Naive B cell (primary cell): ENCODE measurements at places on chromosomes 7 and 10.
A peak's percentile ranks its signal among the peaks of the same experiment; 100 is the strongest.

GRCh38 chr7:22393913-22394729 is 37.2 kb upstream of the RAPGEF5 start:
- H3K4me1 ChIP-seq, result no peaks in the 10 kb centered on the region
- no peak overlapping the region for H3K4me3 ChIP-seq
- DNase-seq, result no peak
- no peak overlapping the region for H3K27ac ChIP-seq
- no peaks in the 10 kb centered on the region for H3K27me3 ChIP-seq

DNA sequence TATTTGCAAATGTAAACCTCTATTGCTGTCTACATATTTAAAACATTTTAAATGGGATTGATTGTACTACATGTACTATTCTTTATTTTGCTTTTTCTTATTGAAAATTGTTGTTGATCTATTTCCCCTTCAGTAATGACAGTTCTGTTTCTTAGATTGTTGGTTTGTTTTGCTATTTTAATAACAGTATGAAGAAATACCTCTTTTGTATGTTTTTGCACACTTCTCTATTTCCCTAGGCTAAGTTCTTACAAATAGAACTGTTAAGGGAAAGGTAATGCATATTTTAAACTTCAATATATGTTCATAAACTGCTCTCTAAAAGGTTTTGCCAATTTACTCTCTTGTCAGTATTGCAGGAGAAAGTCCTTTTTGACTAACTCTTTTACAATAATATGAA is 195.0 kb upstream of the PRPS1L1 start:
- no peaks in the 10 kb centered on the region for H3K27me3 ChIP-seq
- H3K4me1 ChIP-seq, result peaks cover 46% of the 10 kb centered on the region
- no peak overlapping the region for H3K27ac ChIP-seq
- DNase-seq, result no peak
- H3K36me3 ChIP-seq, result no peaks in the 10 kb centered on the region
- H3K4me3 ChIP-seq, result peak overlapping the region; percentile 42

GRCh38 chr10:48693206-48693605 is 8.5 kb downstream of the WDFY4 start:
- H3K27ac ChIP-seq, result peak overlapping the region; percentile 98
- H3K27me3 ChIP-seq, result no peaks in the 10 kb centered on the region
- H3K4me1 ChIP-seq, result peaks cover 90% of the 10 kb centered on the region
- DNase-seq, result no peak

DNA sequence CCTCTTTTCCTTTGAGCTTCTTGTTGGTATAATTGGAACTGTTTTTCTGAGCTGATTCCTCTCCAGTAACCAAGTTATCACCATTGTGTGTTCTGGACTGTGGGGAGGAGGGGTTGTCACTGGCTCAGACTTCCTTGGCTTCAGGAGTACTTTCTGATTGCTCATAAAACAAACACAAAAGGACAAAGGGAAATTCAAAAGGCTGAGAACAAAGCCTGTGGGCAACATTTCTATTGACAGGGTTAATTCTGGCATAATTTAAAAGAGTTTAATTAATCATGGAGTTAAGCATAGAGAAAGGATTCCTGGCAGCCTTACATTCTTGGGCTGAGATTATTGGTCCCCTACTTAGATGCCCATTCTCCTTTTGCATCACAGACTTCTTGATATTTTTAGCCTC is 222.9 kb upstream of the KMT2E start:
- no peak overlapping the region for H3K27ac ChIP-seq
- H3K36me3 ChIP-seq, result no peaks in the 10 kb centered on the region
- DNase-seq, result no peak
- H3K4me3 ChIP-seq, result no peak overlapping the region
- H3K4me1 ChIP-seq, result no peaks in the 10 kb centered on the region

- H3K27me3 ChIP-seq, result peaks cover 34% of the 10 kb centered on the region
- H3K27ac ChIP-seq, result no peak overlapping the region
- no peaks in the 10 kb centered on the region for H3K36me3 ChIP-seq
Measured at GRCh38 chr7:151195616-151196450, 8.8 kb upstream of the ASB10 start.

GRCh38 chr7:90728568-90728967 is 132.4 kb downstream of the CDK14 start:
- H3K4me1 ChIP-seq, result peaks cover 86% of the 10 kb centered on the region
- peak overlapping the region; percentile 52 for H3K4me3 ChIP-seq
- H3K27ac ChIP-seq, result peak overlapping the region; percentile 69
- no peaks in the 10 kb centered on the region for H3K27me3 ChIP-seq

- H3K4me3 ChIP-seq, result no peak overlapping the region
- H3K27ac ChIP-seq, result no peak overlapping the region
- no peaks in the 10 kb centered on the region for H3K27me3 ChIP-seq
- DNase-seq, result no peak
- H3K36me3 ChIP-seq, result peaks cover 12% of the 10 kb centered on the region
Measured at GRCh38 chr10:93173967-93174845, 100.5 kb downstream of the CYP26A1 start.

DNA sequence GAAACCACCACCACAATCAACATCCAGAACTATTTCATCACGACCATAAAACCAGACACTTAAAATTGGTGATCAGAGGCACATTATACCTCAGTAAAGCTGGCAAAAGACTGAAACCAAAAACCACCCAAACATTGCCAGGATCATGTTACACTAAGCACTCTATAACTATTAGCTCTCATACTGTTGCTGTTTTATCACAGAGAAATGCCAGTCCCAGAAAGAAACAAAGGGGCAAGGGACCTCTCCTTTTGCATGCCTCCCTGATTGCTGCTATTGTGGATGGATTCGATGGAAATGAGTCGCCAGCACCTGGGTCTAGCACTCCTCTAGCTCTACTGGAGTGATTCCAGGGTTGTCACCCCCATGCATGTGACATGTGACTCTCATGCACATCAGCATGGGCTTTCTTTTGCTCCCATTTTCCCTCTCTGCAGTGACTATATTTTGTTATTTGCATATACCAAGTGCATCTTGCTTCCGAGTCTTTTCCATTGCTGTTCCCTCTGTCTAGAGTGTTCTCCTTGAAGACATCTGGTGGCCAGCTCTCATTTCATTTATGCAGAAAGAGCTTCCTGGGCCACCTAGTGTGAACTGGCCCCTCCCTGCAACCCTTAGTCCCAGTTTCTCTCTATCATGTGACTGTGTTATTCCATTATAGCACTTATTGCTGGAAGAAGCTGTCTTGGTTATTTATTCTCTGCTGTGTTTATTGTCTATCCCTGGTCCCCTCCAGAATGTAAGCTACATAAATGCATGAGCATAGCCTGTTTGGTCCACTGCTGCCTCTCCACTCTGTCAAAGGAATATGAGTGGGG is 300.6 kb downstream of the PLXNA4 start:
- no peak overlapping the region for H3K27ac ChIP-seq
- no peak for DNase-seq
- H3K27me3 ChIP-seq, result peaks cover 8% of the 10 kb centered on the region
- no peak overlapping the region for H3K4me3 ChIP-seq

DNA sequence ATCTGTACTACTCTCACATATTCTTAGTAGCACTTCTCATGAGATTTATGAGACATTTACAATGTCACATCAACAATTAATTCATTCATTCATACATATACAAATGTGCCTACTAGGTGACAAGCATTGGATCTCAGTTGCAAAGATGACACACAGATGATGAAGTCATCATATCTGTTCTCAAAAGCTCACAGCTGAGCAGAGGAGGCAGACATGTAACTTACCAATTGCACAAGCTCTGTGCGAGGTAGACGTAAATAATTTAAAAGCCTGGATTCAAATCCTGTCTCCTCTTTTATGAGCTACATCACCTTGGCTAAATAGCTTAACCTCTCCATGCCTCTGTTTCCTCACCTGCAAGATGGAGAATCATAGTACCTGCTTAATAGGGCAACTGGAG is 109.4 kb upstream of the FAM133B start:
- H3K27ac ChIP-seq, result no peak overlapping the region
- no peak for DNase-seq
- peaks cover 4% of the 10 kb centered on the region for H3K4me1 ChIP-seq
- no peak overlapping the region for H3K4me3 ChIP-seq
- H3K27me3 ChIP-seq, result no peaks in the 10 kb centered on the region

DNA sequence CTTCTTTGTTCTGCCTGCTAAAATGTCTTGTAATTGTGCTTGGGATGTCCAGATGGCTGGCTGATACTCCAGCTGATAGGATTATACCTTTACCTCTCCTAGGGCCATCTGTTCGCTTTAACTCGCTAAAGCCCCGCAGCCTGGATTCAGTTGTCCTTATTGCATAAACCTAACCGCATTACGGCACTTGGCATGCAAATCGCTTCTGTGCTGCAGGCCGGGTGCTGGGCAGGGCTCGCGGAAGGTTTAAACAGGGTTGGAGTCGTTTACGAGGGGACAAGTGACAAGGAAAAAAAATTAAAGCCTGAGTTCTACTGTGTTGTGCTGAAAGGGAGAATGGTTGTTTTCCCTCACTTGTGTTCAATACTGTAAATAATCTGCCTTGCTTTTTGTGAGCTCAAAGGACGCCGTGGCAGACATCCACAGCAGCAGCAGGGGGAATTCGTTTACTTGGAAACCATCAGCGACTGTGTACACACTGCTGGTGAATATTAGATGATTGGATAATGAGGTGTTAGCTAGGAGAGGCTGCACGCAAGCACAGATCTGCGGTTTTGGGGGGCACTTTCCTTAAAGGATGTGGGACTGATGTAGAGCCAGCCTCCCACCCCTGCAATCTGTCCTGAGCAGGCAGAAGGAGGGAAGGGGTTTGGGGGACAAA is 93.0 kb downstream of the EBF3 start:
- H3K27ac ChIP-seq, result peak overlapping the region; percentile 39
- H3K36me3 ChIP-seq, result no peaks in the 10 kb centered on the region
- no peak overlapping the region for H3K4me3 ChIP-seq
- DNase-seq, result no peak

DNA sequence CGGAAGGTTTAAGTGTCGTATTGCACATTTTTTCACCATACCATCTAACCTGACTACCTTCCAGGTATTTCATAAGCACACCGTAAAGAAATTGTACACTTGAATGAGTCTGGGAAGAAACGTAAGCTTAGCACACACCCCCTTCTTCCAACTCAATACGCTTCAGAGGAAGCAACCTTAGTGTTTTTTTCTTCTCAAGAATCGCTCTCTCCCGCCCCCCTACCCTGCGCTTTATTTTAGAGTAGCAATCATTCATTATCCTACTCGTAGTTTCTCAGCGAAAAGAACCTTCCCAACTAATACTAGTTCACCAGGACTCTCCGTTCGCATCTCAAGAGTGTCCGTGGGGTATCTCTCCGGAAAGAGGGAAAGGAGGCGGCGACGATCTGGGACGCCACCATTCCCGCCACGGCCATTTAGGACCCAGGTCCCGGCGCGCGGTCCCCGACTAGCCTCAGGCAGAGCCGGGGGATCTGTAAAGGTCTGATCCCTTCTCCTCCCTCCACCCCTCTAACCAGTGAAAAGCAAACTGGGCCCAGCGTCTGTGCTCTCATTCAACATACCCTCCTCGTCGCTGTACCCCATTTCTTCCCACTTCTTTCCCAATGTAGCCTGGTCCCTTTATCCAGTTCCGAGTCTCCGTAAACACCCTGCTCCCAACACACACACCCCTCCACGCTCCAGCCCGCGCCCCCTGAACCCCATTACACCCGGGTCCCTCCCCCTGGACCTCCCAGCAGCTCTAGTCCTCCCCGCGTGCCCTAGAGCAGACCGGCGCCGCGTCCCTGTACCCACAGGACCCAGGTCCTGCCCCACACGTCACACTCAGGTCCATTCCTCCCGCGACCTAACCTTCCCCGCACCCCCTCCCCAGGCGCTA is 16.0 kb downstream of the MYOZ1 start:
- H3K27me3 ChIP-seq, result no peaks in the 10 kb centered on the region
- no peaks in the 10 kb centered on the region for H3K36me3 ChIP-seq
- peak overlapping the region; percentile 99 for H3K27ac ChIP-seq
- no peak for DNase-seq

GRCh38 chr7:16130111-16131110 is 290.9 kb downstream of the CRPPA start:
- H3K4me1 ChIP-seq, result no peaks in the 10 kb centered on the region
- no peaks in the 10 kb centered on the region for H3K36me3 ChIP-seq
- no peaks in the 10 kb centered on the region for H3K27me3 ChIP-seq
- no peak overlapping the region for H3K27ac ChIP-seq
- no peak overlapping the region for H3K4me3 ChIP-seq

DNA sequence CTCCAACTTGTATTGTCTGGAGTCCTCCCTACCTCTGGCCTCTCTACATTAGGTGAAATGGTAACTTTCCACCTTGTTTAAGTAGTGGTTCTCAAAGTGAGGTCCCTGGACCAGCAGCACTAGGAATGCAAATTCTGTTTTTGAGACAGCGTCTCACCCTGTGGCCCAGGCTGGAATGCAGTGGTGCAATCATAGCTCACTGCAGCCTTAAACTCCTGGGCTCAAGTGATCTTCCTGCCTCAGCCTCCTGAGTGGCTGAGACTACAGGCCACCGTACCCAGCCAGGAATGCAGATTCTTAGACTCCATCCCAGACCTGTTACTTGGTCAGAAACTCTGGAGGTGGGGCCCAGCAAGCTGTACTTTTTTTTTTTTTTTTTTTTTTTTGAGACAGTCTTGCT is 6.8 kb upstream of the TBL2 start:
- H3K27ac ChIP-seq, result no peak overlapping the region
- no peaks in the 10 kb centered on the region for H3K36me3 ChIP-seq
- DNase-seq, result no peak
- peaks cover 10% of the 10 kb centered on the region for H3K4me1 ChIP-seq
- H3K4me3 ChIP-seq, result no peak overlapping the region
